ENCODE measurements at places on chromosomes 5 and 9.
A peak's percentile ranks its signal among the peaks of the same experiment; 100 is the strongest.

DNA sequence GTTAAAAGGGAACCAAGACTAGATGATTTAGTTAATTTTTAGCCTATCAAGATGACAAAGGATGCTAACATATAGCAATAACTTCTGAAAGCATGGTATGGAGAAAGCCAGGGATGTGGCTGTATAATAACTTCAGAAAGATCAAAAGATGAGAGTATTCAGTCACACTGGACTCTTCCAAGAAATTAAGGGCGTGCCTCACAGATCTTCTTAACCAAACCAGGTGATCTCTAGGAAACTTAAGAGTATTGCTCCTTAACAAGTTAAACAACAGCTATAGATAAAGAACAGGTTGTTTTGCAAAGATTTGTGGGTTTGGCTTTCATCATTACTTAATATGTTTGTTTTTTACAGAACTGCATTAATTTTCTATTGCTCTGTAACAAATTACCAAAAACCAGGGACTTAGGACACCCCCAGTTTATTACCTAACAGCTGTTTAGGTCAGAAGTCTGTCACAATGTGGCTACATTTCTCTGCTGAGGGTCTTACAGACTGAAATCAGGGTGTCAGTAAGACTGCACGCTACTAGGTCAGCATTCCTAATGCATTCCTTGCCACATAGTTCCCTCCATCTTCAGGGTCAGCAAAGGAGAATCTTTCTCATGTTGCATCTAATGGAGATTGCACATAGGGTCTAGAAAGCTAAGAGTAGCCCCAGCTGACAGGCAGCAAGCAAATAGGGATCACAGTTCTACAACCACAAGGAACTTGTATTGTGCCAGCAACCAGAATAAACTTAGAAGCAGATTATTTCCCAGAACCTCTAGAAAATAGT is 113.8 kb downstream of the WDR70 start:
- DNase-seq: no peak

DNA sequence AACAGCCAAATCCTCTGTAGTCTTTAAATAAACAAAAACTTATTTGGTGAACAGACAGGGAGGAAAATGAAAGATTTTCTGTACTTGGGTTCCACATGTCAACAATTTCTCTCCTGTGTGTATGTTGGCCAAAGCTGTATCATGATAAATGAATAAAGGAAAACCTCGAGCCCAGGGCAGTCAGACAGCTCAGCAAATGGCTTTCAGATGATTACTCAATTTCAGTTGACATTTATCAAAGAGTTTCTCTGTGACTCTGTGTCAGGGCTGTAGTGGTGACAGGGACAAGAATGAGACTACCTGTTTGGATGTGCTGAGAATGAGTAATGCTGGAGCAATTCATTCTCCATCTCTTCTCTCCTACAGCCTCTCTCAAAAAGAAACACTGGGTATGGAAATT is 45.7 kb upstream of the PTGS1 start:
- DNase-seq: no peak

GRCh38 chr5:143188083-143188482 is 215.4 kb downstream of the NR3C1 start:
- no peak for DNase-seq

DNA sequence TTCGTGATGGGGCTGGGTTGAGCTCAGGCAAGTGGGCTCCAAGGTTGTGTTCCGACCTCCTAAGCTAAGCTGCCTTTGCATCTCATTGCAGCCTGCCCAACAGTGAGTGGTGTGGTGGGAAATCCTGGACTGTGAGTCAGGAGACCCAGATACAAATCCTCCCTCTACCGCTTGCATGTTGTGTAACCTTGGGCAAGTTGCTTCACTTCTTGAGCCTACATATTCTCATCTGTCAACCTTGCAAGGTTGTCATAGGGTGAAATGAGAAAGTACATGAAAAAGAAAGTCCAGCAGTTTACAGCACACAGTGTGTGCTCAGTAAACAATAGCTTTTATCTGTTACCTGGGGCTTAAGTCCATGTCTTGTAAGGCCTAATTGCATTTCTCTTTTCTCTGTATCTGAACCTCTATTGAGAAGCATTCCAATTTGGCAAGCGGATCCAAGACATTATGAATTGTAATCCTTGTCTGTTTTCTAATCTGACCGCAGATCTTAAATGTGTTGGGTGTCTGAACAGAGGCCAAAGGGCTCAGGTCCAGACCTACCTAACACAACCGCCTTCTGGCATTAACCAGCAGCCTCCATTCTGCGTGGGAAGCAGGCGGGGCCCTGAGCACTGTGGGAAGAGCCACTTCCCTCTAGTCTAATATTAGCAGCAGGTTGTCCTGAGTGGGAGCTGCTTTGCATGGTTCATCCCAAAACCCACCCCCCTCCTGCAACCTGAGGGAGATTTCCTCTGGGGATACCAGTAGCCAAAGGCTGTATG is 1.8 kb upstream of the GALNT12 start:
- DNase-seq: no peak

GRCh38 chr5:61289669-61290306 is 42.3 kb upstream of the ZSWIM6 start:
- DNase-seq: no peak

DNA sequence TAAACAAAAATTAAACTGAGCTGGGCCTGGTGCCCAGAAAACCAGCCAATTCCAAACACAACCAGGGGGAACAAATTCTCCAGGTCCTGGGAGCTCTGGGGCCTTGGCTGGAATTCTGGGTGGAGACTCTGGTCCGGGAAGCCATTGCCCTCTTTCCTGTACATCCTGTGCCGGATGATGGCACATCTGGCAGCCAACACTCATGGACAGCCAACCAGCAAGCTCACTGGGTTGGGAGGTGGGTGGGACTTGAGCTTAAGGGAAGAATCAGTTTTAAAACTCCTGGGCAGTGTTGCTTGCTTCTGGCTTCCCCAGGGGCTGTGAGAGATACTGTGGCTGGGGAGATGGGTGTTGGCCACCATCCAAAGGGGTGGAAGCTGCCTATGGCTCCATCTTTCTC is 56.1 kb downstream of the PCDH1 start:
- DNase-seq: no peak

DNA sequence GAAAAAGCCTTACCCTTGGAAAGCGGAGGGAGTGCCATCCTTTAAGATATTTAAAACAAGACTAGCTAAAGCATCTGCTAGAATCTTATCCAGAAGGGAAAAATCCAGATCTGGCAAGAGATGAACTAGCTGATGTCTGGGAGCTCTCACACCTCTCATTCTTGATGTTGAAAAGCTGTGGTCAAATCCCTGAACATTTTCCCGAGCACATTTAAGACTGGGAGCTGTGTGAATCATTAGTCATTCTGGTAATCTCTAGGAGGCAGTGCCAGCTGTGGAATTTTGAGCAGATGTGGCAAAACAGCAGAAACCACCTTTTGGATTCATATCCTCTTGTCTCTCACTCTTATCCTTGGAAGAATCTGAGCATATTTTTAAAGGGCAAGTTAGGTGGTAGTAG is 218.0 kb downstream of the MAN2A1 start:
- DNase-seq: no peak

DNA sequence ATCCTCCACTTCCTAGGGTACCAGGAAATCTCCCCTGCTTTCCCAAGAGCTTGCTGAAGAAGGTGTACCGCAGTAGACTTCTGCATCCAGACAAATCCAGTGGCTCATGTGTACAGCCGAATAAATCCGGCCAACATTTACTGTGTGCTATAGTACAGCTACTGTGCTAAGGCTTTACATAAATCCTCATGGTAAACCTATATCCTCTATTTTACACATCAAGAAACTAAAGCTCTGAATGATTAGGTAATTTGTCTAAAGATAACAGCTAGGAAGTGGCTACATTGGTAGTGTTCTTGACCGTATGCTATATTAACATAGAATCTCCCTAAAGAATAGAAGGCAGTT is 511 bp upstream of the WDR41 start:
- DNase-seq: no peak

DNA sequence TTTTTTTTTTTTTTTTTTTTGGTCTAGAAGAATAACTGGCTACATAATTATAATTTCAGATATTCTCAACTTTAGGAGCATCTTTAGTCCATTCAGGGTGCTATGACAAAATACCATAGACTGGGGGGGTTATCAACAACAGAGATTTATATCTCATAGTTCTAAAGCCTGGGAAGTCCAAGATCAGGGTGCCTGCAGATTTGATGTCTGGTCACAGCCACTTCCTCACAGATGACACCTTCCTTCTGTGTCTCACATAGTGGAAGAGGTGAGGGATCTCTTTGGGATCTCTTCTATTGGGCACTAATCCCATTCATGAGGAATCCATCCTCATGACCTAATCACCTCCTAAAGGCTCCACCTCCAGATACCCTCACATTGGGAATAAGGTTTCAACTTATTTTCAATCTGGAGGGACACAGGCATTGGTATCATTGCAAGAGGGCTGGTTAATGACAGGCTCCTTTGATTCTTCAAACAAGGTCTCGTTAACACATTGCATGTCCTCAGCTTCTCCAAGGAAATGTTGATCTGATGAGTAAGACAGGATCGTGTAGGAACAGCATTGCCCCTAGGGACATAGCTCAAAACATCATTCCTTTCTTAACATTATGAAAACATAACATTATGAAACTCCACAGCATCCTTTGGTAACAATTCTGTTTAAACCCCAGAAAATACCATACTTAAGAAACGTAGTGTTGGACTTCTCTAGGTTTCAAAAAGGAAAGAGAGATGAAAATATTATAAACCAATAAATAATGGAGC is 372.4 kb downstream of the SEMA5A start:
- no peak for DNase-seq

GRCh38 chr5:40655138-40655537 is 24.6 kb upstream of the PTGER4 start:
- DNase-seq: no peak

DNA sequence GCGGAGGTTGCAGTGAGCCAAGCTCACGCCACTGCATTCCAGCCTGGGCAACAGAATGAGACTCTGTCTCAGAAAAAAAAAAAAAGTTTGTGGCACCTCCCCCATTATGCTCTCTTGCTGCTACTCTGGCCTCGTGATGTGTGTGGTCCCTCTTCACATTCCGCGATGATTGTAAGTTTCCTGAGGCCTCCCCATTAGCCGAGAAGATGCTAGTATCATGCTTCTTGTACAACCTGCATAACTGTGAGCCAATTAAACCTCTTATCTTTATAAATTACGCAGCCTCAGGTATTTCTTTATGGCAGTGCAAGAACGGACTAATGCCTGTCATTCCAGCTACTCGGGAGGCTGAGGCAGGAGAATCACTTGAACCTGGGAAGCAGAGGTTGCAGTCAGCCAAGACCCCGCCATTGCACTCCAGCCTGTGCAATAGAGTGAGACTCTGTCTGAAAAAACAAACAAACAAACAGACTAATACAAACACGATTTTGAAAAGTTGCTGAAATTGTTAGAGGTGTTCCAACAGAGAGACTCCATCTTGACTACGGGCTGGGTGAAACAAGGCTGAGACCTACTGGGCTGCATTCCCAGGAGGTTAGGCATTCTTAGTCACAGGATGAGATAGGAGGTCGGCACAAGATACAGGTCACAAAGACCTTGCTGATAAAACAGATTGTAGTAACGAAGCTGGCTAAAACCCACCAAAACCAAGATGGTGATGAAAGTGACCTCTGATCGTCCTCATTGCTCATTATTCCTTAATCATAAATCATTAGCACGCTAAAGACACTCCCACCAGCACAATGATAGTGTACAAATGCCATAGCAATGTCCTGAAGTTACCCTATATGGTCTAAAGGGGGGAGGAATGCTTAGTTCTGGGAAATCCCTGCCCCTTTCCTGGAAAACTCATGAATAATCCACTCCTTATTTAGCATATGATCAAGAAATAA is 8.3 kb upstream of the AFF4 start:
- DNase-seq: no peak

- no peak for DNase-seq
Observed at GRCh38 chr5:31362529-31362900, 169.0 kb downstream of the CDH6 start.

- peak; percentile 53 for DNase-seq
Observed at GRCh38 chr5:154087260-154087659, 48.5 kb downstream of the MFAP3 start.

GRCh38 chr9:100074093-100074492 is 24.7 kb downstream of the ERP44 start:
- peak; percentile 20 for DNase-seq

- DNase-seq: peak; percentile 30
Observed at GRCh38 chr9:130713286-130713960, 19.8 kb downstream of the EXOSC2 start.

GRCh38 chr5:43191740-43192557 is at the start of gene NIM1K:
NIM1K (plus strand) TSS chr5:43192225; CDS start chr5:43245776, 53,551 bp downstream.
- DNase-seq: peak; percentile 96

DNA sequence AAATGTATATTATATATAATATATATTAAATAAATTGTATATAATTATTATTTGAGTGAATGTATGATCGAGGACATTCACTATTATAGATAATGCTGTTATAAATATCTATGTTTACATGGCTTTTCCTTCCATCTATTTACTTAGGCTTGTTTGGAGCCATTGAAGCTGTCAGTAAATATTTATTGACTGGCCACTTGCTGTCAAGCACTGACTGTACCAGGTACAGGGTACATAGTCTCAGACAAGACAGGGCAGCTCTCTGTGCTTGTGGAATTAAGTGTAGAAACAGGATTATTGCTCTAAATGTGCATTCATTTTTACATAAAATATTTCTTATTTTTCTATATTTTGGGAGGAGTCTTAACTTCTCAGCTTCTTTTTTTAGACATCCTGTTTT is 16.4 kb downstream of the FAXDC2 start:
- no peak for DNase-seq

DNA sequence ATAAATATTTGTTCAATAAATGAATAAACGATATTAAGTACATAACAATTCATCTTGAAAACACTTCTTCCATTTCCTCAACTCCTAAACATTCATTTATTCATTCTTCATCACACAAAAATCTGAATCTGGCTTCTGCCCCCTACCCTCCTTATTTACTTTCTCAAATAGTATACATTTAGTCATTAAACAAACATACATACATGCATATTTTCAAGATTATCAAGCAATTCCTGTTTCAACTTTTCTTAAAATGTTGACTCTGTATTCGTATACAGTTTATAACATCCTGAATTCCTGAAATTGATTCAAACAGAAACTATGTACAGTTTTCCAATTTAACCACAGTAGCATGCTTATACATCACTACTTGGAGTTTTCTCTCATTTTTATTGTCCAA is 129.0 kb downstream of the MUSK start:
- DNase-seq: no peak

DNA sequence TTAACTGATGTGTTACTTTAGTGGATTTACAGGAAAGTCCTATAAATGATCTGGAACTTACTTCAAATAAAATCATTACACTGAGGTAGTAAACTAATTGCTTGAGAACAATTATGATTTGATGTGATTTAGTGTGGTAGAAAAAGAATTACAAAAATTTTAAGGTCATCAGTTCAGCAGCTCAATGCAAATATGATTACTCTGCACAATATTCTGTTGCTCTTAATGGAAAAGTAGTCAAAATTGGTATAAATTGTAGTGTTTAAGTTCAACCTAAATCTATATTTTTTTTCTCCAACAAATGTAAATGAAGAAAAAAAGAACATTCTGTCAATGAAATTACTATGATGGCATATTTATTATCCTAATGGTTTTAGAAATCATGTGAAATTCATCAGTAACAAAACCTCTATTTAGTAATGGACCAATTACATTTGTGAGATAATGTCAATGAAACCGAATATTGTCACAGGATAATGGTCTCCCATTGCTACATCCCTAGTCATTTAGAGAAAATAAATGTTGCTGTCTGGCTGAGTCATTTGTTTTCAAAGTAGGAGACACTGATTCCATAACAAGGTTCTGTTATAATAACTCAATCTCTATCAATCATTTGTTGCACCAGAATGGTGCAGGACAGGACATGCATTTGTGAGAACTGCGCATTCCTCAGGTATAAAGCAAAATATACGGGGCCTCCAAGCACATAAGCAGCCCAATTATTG is 177.1 kb downstream of the NFIB start:
- DNase-seq: no peak

Data from Ammon's horn (tissue), 1 donor.